ENCODE measurements at places on chromosomes 7 and 10.

- no peak for DNase-seq
Measured at GRCh38 chr10:89332123-89332633, 4.4 kb downstream of the IFIT3 start.

GRCh38 chr7:155778349-155778748 is 33.9 kb downstream of the SHH start:
- no peak for DNase-seq

DNA sequence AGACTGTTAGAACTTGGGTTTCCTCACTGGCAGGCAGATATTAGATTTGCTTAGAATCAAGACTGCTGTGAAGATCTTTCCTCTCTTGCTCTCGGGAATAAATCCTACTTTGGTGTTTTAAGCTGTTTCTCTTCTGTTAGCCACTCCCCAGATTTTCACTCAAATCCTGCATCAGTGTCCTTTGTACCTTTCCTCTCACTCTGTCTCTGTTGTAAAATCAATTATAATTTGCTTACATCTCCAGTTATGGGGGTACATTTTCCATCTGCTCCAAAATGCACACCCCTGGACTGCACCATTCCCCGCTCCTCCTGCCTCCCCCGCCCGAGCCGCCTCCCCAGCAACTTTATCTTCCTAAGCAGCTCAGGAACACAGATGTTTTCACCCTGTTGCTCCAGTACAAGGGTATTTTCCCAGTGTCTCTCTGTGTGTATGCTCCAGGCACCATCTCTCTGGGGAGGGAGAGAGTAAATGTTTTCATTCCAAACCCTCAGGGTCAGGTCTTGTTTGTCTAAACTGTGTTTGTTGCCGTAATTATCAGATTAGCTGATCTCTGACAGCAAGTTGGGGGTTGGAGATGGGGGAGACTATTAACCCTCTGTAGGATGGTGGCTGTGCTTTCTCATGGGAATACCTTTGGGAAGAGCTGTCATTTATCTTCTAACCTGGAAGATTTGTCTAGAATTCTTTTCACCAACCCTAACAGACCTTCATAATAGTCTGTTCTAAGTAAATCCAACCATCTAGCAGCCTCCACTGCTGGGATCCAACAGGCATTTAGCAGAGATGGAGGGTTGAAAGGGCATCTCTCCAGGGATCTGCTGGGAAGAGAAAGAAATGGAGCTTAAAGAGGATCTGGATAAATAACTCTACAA is 20.4 kb upstream of the GOT1 start:
- DNase-seq = no peak

- DNase-seq = no peak
Measured at GRCh38 chr10:58791137-58791536, 278.5 kb downstream of the BICC1 start.

DNA sequence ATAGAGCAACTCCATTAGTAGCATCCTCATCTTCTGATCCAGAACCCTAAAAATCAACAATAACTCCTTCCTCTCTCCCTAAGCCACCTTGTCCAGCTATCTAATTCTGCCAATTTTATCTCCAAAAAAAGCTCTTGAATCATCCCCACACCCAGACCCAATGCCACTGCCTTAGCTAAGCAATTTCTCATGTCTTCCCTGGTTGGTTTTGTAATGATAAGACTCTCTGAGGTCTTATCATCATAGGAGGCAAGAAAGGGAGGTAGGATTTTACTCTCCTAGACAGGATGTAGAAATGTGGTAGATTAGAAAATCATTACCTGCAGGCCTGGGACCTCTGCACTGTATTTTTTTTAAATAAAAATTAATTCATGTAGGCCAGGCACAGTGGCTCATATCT is 283.5 kb upstream of the NEBL start:
- no peak for DNase-seq

DNA sequence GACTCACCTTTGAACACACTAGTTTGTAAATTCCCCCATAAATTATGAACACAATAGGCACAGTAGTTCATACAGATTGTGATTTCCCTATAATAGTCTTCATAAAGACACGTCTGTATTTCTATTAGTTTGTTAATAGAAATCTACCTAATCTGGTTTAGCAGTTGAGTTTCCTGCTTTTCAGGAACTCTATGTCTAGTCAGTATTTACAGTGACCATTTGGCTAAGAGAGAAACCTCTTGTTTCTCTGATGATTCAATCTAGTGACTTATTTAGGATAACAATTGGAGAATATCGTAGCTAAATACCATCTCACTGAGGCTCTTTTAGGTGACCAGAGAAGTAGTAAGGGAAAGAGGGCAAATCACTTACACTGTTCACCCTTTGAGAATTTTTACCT is 5.9 kb upstream of the HERPUD2 start:
- DNase-seq = no peak

DNA sequence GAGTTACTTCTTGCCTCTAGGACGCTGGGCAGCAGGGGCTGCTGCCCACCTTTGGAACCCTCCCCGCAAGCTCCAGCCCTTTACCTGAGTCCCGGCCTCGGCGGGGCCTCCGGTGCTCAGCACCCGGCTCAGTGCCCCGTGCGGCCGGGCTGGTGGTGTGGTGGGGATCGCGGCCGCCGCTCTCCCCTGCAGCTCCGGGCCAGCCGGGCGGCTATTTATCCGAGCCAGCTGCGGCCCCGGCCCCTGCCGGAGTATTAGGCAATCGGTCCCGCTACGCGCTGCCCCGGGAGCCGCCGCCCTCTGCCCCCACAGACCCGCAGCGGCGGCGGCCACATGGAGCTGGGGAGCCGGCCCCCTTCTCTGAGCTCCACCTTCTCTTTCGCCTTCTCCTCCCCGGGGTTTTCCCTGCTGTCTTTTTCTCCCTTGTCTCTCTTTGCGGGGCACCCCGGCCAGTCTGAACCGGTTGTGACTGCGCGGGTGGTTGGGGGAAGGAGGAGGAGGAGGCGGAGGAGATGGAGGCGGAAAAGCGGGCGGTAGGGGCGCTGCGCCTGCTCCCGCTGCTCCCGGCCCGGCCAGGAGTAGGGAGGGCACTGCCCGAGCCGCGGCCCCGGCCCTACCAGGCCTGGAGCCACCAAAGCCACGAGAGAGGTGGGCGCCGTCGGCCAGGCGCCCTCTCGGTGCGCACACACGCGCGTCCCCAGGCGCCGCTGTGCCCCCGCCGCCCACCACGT is at the start of gene SLC16A9:
Gene SLC16A9 (minus strand): TSS at position 456 of the 731 bp plus-strand sequence. CDS start 25,559 bp downstream, outside the sequence.
- DNase-seq = peak; percentile 42

- no peak for DNase-seq
Measured at GRCh38 chr7:2411049-2411448, 7.6 kb downstream of the CHST12 start.

DNA sequence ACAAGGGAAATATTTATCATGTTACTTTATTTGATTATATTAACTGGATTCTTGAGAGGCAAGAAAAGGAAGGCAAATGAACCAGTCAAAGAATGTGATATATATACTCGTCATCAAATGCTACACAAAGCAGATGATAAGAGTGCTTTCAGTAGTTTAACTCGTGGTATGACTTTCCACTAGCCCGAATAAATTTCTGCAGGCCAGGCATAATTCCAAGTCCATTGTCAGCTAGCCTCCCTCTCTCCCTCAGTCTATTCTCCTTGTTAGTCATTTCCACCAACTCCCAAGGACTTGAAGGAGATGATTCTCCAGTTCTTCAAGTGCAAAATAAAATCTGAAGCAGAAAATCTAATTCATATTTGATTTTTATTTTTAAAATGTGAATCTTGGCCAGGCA is 190.5 kb downstream of the GLI3 start:
- no peak for DNase-seq

- DNase-seq = no peak
Measured at GRCh38 chr7:73429215-73429614, 4.4 kb upstream of the FZD9 start.

DNA sequence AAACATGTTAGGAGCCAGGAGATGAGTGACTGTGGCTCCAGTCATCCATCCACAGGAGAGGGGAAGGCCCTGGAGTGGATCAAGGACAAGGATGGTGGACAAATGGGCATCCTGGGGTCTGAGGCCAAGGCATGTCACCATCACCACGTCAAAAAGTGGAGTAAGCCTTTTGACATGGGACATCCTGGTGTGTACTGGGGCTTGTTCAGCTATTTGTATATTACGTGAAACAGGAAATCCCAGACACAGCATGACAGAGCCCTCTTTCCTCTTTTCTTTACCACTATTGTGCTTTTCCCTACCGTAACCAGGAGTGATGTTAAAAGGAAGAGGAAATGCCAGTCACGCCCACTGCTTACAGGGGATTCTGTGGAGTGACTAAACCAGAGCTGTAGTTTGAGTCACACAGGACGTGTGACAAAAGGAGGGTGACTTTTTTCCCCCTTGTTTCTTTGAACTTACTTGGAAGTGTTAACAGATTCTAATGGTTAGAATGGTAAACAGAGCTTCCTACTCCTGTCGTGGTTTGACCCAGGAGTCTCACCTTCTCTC is 15.4 kb downstream of the ACSL5 start:
- DNase-seq = no peak

DNA sequence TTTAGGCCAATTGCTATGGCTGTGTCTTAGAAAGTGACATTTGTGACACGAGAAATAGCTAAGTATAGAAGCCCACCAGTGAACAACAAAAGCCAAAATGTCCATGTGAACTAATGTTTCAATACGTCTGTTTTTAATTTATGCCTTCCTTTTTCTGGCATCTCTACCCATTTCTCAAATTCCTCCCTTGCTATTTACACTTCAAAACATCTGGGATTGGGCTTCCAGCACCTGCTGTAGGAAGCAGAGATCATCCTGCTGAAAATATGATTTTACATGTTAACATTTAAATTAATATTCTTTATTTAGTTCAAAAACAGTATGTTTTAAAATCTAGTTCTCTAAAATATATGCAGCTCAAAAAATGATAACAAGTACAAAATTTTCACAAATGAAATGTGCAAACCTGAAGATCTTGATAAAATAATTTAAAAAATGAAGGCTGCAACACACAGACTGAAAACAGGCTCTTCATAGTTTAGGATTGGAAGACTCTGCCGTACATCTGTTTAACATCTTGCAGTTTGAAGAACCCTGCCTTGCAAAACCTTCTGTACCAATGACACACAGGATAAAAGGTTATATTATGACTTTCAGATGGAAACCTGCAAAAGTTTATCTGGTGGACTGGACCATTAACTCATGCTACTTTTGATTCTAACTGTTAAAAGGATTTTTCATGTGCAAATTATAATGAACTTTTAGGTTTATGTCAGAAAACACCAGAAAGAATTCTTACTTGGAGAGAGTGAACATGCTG is 408.4 kb downstream of the SUGCT start:
- DNase-seq = no peak

- no peak for DNase-seq
Measured at GRCh38 chr10:34316154-34316553, 498.9 kb downstream of the PARD3 start.

- DNase-seq = no peak
Measured at GRCh38 chr10:116845823-116846222, 3.5 kb upstream of the ENO4 start.

- DNase-seq = no peak
Measured at GRCh38 chr7:114108510-114108909, 189.7 kb upstream of the PPP1R3A start.

DNA sequence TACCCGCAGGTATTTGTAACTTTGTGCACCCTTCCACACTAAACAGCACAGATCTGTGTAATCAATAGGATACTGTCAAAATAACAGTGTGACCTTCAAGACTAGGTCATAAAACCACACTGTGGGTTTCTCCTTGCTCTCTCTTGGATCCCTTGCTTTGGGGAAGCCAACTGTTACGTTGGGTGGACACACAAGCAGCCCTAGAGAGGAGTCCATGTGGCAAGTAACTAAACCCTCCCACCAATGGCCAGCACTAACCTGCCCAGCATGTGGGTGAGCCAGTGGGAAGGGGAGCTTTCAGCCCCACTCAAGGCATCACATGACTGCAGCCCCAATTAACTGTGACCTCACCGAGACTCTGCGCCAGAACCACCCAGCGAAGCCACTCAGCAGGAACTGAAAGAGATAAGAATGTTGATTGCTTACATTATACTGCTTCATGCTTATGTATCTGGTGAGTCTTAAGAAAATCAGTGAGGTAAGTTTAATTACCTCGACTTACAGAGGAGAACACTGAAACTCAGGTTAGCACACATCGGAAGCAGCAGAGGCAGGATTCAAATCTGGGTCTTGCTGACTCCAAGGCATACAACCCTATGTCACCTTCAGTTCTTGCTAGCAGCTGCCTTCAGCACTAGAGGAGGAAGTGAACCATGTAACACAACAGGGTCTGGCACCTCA is 9.4 kb upstream of the ZC3HAV1 start:
- no peak for DNase-seq

- no peak for DNase-seq
Measured at GRCh38 chr10:132427006-132427771, 30.2 kb downstream of the PWWP2B start.

DNA sequence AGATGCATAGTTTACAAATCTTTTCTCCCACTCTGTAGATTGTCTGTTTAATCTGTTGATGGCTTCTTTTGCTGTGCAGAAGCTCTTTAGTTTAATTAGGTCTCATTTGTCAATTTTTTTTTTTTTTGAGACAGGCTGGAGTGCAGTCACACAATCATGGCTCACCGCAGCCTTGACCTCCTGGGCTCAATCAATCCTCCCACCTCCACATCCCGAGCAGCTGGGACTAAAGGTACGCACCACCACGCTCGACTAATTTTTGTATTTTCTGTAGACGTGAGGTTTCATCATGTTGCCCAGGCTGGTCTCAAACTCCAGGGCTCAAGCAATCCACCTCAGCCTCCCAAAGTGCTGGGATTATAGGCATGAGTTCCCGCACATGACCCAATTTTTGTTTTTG is 1655.8 kb downstream of the REEP3 start:
- no peak for DNase-seq

DNA sequence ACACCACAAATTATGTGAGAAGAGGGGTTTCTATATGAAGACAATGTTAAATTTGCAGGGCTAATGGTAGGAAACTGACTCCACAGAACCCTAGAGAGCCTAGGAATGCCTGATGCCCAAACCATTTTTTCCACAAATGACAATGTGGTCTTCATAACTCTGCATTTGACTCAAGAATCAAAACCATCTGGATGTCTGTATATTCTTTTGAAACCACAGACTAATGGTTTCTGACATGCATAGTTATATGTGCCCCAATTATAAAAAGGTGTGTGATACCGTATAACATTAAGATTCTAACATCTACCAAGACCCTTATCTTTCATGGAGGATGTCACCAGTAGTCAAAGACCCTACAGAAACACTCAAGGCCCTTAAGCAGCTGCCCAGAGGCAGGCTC is 20.3 kb downstream of the SEC61G start:
- DNase-seq = no peak

DNA sequence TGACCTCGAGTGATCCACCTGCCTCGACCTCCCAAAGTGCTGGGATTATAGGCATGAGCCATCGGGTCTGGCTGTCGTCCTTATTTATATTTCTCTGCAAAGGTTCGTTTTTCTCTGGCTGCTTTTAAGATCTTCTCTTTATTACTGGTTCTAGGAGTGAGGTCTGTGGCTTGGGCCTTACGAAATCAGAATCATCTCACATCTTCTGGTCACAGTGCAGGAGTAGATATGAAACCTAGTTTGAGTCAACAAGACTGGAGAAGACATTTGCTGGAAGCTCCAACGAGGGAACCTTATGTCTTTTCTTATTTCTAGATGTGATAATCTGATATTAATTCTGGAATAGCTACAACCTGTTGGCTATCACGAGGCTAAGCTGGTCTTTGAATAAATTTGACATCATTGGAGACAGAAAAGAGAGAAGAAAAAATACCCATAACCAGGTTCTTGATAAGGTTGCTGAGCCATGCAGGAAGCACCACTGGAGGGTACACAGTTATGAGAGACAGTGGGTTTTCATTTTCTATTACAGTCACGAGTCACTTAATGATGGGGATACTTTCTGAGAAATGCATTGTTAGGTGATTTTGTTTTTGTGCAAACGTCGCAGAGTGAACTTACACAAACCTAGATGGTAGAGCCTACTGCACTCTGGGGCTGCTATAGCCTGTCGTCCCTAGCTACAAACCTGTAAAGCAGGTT is 25.6 kb upstream of the IL15RA start:
- DNase-seq = no peak

All from tibial artery (tissue), 4 donors.